ENCODE measurements at places on chromosomes 2 and 18.
A peak's percentile ranks its signal among the peaks of the same experiment; 100 is the strongest.

GRCh38 chr2:226190479-226191252 lies 609.0 kb downstream of the IRS1 start:
- no peak for DNase-seq

DNA sequence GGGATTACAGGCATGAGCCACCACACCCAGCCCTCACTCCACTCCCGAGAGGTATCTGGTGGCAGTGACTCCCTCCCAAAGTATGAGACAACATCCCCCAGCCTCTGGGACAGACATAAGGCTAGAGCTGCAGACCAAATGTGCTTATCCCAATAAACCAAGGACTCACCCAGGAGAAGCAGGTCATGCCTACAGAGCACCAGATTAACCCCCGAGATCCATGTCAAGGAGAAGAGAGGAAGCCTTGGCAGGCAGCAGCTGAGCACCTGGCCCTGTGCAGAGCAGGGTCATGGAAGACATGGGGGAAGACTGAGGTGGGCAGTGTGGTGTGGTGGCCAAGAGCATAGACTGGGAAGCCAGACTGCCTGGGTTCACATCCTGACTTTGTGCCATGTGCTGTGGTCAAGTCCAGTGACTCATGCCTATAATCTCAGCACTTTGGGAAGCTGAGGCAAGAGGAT lies 7.2 kb downstream of the RAB11FIP5 start:
- DNase-seq: no peak

- DNase-seq: no peak
These were observed 30.4 kb downstream of the CIB4 start for GRCh38 chr2:26610504-26611335.

- no peak for DNase-seq
These were observed 1354.9 kb upstream of the TMEFF2 start for GRCh38 chr2:193549661-193550060.

DNA sequence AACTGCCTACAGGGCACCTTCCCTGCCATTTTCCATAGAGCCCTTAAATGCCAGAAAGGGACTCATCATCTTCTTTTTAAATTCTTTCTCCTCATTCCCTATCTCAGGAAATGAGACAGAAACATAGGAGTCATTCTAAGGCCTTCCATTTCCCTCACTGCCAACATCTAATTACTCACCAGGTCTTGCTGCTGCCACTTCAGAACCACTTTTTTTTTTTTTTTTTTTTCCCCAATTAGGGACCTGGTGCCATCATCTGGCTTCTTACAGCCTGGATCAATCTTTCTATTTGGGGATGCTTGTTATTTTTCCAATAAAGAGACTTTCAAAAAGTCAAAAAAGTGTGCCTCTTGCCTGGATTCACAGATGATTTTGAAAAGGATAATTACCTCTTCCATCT lies 373.4 kb downstream of the LPIN1 start:
- DNase-seq: no peak

DNA sequence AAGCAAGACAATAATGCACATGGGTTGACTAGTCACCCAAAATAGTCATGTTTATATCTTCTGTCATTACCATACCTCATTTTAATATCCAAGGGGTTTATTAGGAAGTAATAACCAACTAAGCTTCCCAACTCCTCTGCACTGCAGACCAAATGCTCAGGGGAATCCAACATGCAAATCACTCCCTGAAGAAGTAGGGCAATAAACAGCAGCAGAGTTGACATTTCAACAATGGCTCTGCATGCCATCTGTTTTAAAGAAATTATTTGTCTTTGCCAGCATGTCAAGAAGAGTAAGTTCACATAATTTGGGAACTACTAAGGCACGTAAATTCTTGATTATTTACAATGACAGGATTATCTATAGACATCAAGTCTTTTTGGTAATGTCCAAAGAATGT lies 84.4 kb upstream of the LYPD1 start:
- DNase-seq: no peak

DNA sequence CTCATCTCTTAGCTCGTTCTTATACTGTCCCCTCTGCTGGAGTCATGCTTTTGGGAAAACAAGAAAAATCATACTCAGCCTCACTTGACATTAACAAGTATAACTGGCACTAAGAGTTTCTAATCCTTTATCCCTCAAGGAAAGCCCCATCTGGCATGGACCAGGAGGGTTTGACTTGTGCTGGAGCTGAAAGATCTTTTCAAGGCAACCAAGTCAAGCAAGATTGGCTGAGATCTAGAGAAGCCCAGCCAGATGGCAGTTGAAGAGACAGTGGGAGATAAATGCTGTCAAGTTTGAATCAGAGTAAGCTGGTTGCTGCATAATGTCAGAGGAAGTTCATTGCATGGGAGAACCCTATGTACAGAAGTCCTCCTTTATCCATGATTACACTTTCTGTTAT lies 336.5 kb upstream of the LRP1B start:
- DNase-seq: no peak

GRCh38 chr18:42275138-42275535 lies 320.1 kb downstream of the PIK3C3 start:
- no peak for DNase-seq

- no peak for DNase-seq
These were observed 767.0 kb downstream of the SLC4A3 start for GRCh38 chr2:220394433-220394832.

DNA sequence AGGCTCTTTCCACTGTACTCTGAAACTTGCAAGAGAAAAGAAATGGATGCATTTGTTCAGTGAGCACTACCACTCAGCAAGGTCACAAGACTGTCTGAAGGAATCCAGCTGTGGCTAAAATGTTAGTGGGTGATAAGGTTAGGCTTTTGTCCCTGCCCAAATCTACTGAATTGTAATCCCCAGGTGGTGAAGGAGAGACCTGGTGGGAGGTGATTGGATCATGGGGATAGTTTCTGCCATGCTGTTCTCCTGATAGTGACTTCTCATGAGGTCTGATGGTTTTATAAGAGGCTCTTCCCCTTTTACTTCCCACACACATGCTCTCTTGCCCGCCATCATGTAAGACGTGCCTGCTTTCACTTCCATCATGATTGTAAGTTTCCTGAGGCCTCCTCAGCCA lies 68.2 kb downstream of the ZNF385B start:
- DNase-seq: no peak

- DNase-seq: no peak
These were observed 710 bp downstream of the LMAN2L start for GRCh38 chr2:96739076-96739632.

DNA sequence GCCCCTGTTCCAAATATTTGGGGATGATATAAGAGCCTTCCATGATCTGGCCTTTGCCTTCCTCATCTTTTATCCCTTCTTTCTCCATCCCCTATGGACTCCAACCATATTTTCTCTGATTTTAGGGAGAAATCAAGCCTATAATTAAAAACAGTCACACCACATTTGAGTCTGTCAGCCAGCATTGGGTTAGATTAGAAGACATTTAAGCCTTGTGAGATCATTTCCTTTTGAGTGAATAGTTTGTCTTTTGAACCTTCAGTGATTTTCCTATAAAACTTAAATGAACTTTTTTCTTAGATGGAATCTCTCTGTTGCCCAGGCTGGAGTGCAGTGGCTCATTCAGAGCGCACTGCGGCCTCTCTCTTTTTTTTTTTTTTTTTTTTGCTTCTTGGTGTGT lies 7.6 kb upstream of the C18orf32 start:
- no peak for DNase-seq

DNA sequence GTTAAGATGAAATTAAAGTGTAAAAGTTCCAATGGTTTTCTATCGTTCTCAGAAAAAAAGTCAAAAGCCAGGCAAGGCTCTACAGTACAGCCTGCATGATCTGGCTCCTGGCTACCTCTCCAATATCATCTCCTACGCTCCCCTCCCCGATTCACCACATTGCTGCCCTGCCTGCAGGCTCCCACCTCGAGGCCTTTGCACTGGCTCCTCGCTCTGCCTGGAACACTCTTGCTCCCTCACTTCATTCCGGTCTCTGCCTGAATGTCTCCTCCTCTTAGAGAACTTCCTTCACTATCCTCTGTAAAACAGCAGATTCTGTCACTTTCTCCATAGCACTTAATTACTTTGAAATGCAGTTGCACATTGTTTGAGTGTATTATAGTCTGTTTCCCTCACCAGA lies 72.5 kb downstream of the KLF7 start:
- DNase-seq: no peak

DNA sequence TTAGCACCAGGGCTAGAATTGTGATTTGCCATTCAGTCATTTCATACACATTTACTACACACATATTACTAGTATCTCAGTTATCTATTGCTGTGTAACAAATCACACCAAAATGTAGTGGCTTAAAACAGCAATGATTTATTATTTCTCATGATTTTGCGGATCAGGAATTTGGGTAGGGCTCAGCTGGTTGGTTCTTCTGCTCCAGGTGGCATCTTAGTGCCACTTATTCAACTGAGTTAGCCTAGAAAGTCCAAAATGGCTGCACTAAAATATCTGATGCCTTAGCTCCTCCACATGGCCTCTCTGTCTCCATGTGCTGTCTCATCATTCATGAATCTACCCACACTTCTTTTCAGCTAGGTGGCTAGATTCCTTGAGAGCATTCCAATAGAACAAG lies 107.1 kb downstream of the ZFP36L2 start:
- no peak for DNase-seq

DNA sequence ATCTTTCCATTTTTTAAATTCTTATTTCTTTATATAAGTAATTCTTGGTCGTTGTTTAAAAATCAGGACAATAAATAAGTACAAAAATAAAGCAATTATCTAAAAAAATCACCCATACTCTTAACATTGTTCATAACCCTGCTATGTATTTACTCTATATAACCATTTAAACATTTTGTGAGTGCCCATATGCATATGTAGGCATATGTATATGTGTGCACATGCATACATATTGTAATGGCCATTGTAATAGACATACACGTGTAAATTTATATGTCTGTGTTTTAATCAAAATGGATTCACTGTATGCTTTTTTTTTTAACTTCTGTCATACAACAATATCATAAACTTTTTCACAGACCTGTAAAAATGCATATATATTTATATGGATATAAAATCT lies 25.6 kb downstream of the DNAJC10 start:
- DNase-seq: no peak

- DNase-seq: no peak
These were observed 46.1 kb upstream of the PLB1 start for GRCh38 chr2:28449488-28450395.

GRCh38 chr2:145750612-145751011 lies 1230.7 kb upstream of the ZEB2 start:
- DNase-seq: no peak

DNA sequence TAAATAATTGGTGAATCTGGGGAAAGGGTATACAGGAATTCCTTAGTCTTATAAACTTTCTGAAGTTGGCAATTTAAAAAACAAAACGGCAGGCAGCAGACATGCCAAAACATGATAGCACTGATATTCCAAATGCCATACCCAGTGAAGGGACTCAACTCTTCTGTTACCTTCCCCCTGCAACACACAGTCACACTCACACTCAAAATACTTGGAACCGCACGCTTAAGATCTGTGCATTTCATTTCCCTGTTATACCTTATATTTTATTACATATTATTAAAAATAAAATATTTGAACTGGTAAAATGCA lies 123.4 kb downstream of the ZFP36L2 start:
- DNase-seq: no peak

- DNase-seq: no peak
These were observed 22.1 kb downstream of the IL1F10 start for GRCh38 chr2:113089916-113090315.

- DNase-seq: no peak
These were observed 99.8 kb upstream of the TMEM18 start for GRCh38 chr2:777051-777450.

DNA sequence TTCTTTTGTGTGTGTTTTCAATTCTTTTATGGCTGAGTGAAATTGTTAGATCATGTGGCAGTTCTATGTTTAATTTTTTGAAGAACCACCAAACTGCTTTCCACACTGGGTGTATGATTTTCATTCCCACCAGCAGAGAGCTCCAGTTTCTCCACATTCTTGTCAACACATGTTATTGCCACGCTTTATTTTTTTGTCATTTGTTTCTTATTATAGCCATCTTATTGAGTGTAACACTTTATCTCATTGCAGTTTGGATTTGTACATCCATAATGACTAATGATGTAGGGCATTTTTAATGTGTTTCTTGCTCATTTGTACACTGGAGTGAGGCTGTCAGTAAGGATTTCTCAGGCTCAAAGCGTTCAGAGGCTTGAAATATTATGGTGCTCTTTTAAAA lies 184.2 kb downstream of the PIEZO2 start:
- DNase-seq: no peak

DNA sequence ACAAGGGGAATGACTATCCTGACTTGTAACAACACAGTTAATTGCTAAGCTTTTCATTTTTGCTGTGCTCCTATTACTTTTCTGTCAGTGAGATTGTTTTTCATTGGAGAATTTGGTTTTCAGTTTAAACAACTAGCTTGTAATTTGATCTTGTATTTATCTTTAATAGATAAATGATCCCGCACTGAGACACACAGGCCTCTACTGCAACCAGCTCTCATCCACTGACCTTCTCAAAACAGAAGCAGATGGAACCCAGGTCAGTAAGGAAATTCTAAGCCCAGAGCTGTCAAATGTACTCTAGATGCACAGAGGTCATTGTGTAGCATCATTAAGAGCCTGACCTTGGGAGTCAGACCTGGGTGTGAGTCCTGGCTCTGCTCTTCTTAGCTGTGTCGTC lies 30.7 kb downstream of the PTRHD1 start:
- DNase-seq: no peak

- DNase-seq: no peak
These were observed 13.4 kb downstream of the MYO3B start for GRCh38 chr2:170191166-170191866.

GRCh38 chr2:69166812-69167468 lies 154.0 kb downstream of the ANTXR1 start:
- DNase-seq: peak; percentile 15

GRCh38 chr18:75393721-75394120 lies 33.8 kb downstream of the SMIM21 start:
- no peak for DNase-seq

- DNase-seq: no peak
These were observed 41.4 kb downstream of the TMEM182 start for GRCh38 chr2:102803041-102803896.

GRCh38 chr2:630451-631320 lies 46.5 kb downstream of the TMEM18 start:
- no peak for DNase-seq

GRCh38 chr18:78975699-78976335 lies 3.8 kb upstream of the SALL3 start:
- DNase-seq: no peak

GRCh38 chr2:151297882-151298281 lies 8.4 kb upstream of the NMI start:
- no peak for DNase-seq

GRCh38 chr2:26754972-26755670 lies 9.0 kb upstream of the SLC35F6 start:
- DNase-seq: no peak

DNA sequence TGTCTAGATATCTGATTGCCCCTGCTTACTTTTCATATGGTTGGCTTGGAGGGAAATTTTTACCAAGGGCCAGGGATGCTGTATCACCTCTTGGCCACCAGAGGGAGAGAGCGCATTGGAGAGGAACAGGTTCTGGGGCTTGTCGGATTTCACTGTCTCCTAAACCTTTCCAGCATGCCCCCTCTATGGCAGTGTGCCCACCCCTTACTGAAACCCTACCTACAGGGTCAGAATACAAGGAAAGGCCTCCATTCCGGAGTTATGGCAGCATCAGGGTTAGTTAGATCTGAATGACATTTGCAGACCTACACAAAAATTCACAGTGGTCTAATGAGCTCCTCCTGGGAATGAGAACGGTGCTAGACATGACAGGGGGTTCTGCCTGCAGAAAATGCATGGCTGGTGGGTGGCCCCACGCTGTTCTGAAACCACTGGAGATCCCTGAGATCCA lies 5.8 kb downstream of the SLC14A2 start:
- peak; percentile 24 for DNase-seq

GRCh38 chr2:196104066-196104465 lies 35.4 kb upstream of the DNAH7 start:
- DNase-seq: no peak

GRCh38 chr2:101698014-101698843 lies 722 bp downstream of the MAP4K4 start:
- no peak for DNase-seq

All from midbrain (tissue), 1 donor.